ENCODE measurements at places on chromosomes 4 and X. TPM values are rescaled to one million over a fixed set of nuclear protein-coding genes. Genes with fewer than 3 reads are reported as not detected.
A peak's percentile ranks its signal among the peaks of the same experiment; 100 is the strongest.

DNA sequence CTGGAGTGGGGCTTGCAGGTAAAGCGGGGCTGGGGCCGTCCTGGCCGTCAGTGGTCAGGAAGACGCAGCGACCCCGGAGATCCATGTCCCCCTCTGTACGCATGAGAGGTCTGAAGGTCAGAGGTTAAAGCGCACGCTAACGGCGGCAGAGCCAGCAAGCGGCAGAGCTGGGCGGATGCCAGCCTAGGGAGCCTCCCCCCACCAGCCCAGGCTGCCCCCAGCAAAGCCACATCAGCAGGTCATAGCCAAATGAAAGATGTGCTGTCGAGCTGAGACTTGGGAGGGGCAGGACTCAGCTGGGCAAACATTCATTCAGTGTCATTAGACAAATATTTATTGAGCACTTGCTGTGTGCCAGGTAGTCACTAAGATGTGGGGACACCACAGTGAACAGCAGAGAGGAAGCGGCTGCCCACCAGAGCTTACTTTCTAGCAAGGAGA is 593 bp upstream of the JAKMIP1 start:
- DNase-seq, result no peak

DNA sequence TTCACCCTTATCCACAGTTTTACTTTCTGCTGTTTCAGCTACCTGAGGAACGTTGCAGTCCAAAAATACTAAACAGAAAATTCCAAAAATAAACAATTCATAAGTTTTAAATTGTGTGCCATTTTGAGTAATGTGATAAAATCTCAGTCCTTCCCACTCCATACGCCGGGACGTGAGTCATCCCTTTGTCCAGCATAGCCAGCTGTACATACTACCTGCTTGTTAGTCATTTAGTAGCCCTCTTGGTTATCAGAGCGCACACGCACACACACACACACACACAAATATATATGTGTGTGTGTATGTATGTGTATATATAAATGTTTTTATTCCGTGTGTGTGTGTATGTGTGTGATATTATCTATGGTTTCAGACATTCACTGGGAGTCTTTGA is 4.8 kb upstream of the CCSER1 start:
- no peak for DNase-seq

- no peak for DNase-seq
These were observed 213.9 kb upstream of the ZCCHC13 start for GRCh38 chrX:74090049-74090448.

GRCh38 chrX:129523079-129523911 is at the start of gene SMARCA1:
Gene SMARCA1, minus strand, starts transcription at chrX:129523490. Its CDS starts 120 bp downstream, at chrX:129523370.
- DNase-seq, result peak; percentile 85

DNA sequence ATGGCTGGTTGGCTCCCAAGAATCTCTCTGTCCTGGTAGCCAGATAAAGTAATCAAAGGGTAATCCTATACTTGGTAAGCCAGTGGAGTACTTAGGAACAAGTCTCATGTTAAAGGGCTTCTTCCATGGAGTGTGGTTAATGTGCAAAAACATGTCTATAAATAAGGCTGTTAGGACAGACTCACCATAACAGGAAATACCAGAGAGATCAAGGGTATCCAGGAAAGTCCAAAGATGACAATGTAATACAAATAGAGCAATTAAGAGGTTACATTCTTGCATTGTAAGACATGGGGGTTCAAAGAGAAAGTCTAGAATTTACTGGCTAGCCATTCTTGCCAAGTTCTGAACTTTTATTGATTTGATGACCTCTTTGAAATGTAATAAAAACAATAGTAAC is 61.9 kb upstream of the ZCCHC13 start:
- no peak for DNase-seq

Gene CT45A1
- total RNA-seq, result not detected

Gene SASH3
- 0.25 TPM for total RNA-seq

Measured in lower leg skin (tissue), 4 donors.